Midbrain (tissue), 1 donor: ENCODE measurements at places on chromosomes 6 and 20.

DNA sequence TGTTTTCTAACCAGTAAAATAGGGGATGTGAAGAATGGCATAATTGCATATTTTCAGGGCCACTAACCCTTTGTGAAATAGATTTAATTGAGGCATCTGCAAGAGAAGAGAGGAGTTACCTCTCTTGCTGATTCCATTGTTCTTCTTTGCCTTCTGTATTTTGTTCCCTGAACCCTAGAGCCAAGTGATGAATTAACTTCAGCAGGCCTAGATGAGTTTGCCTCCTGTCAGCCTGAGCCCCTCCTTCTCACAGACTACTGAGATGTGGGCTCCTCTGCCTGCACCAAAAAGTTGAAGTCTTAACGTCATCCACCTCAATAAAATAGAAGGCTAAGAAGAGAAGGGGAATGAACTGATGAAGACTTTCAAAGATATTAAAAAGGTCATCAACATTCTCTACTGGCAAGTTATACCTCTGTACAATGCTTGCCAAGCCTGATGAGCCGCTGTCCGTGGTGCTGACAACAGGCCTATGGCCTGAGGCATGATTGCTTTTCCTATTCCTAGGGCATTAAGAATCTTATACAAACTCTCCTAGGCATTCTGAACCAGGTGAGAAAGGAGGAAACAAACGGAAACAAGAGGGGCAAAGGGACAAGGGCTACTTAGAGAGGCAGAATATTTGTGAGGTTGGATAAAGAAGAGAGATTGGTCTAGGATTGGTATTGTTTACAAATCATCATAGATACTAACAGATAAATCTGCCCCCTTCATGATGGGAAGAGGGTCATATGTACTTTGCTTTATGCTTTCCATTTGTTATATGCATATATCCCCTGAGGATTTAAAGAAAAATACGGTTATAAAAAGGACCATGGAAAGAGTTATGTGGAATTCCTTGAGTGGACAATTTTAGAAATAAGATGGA is 46.8 kb downstream of the CD24 start:
- DNase-seq = no peak

DNA sequence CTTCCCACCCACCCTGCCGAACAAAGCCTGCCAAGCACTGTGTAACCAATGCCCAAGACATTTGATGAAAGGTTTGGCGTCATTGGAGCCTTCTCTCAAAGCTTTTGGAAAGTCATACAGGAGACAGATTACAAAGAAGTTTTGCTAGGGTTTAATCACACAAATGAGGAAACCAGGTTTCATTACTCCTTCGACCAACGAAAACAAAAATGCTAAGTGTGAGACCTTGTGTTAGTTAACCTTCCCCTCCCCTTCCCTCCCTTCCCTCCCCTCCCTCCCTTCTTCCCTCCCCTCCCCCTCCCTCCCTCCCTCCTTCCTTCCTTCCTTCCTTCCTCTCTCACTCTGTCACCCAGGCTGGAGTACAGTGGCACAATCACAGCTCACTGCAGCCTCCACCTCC is 96.1 kb upstream of the CD83 start:
- no peak for DNase-seq

DNA sequence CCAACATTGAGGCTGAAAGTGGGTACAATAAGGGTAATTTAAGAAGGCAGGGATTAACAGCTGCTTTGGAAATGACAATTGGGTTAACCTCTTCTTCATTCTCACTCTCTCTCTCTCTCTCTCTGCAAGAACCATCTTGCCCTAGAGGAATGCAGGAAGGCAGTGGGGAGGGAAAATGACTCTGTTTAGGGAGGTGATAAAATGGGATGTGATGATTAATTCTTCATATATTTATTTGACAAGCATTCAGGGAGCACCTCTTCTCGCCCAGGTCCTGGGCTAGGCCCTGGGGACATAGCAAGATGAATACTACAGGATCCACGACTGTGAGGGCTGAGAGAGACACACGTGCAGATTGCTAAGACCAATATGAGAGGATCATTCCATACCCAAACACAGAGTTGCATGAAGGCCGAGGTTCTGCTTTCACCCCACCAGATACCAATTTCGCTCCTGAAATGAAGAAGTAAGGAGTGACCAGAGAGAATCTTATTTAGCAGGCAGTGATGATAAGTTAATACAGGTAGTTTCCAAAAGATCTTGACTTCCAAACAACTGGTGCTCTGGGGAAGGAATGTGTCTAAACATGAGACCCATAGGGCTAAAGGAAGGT is 13.3 kb upstream of the PTPN1 start:
- DNase-seq = no peak

DNA sequence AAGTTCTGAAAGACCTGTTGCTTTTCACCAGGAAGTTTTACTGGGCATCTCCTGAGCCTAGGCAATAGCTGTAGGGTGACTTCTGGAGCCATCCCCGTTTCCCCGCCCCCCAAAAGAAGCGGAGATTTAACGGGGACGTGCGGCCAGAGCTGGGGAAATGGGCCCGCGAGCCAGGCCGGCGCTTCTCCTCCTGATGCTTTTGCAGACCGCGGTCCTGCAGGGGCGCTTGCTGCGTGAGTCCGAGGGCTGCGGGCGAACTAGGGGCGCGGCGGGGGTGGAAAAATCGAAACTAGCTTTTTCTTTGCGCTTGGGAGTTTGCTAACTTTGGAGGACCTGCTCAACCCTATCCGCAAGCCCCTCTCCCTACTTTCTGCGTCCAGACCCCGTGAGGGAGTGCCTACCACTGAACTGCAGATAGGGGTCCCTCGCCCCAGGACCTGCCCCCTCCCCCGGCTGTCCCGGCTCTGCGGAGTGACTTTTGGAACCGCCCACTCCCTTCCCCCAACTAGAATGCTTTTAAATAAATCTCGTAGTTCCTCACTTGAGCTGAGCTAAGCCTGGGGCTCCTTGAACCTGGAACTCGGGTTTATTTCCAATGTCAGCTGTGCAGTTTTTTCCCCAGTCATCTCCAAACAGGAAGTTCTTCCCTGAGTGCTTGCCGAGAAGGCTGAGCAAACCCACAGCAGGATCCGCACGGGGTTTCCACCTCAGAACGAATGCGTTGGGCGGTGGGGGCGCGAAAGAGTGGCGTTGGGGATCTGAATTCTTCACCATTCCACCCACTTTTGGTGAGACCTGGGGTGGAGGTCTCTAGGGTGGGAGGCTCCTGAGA is at the start of gene HFE:
Gene HFE (plus strand): TSS at position 146 of the 832 bp plus-strand sequence. CDS start 12 bp downstream, at position 158.
- DNase-seq = peak; percentile 41
